HCT116 (cell line): ENCODE measurements at places on chromosomes 13 and 19.

DNA sequence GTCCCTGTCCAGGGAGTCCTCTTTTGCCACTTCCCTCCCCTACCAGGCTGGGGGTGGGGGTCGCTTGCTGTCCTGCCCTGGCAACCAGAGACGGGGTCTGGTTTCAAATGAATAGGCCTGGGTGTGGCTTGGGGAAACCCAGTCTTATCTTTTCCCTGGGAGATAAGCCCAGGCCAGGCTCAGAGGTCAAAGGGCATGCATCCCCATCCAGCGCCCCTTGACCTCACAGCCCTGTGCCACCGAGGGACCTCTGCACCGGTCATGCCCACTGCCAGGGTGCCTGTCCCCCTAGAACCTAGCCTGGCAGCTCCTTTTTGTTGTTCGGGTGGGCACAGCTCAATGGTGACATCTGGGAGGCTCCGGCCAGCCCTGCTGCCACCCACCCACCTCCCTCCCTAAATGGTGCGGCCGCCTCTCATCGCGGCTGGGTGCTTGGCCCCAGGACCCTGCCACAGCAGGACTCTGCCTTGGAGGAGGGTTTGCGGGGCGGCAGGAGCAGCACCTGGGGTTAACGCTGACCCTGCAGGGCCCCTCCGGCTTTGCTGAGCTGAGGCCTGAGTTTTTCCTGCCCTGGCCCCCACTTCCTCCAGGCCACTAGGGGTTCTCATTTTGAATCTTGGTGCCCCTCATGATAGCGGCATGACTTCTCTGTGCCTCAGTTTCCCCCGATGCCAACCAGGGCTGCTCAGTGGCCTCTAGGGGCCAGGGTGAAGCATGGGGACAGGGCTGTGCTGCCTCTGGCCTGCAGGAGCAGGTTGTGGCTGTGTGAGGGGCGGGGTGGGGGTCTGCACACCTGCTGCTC lies 2.9 kb upstream of the CERS1 start:
- DNase-seq = no peak

DNA sequence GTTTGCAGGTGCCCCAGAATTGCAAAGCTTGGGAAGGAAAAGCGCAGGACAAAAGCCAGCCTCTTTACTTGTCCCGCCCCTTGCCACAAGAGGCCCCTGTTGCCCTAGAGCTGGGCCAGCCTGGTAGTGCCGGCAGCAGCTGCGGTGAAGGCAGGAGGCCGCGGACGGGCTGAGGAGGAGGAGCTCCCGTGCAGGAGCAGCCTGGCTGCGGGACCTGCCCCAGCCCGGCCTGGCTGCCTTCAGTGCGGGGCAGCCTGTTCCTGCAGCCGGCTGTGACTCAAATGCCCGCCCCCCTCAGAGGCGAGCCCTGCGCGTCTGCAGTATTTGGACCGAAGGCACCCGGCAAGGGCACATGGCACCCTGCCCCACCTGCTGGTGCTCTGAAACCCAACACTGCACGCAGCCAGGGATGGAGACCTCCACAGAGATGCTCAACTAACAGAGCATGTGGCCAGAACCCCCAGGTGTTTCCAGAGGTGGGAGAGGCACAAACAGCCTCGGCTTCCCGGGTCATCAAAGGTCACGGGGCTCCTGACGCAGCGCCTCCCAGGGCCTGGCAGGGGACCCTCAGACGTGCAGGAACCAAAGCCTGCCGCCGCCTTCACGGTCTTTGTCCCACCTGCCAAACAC lies 29.7 kb downstream of the NAXD start:
- no peak for DNase-seq

- DNase-seq = no peak
Observed at GRCh38 chr13:104759069-104759468, 1692.9 kb upstream of the SLC10A2 start.

DNA sequence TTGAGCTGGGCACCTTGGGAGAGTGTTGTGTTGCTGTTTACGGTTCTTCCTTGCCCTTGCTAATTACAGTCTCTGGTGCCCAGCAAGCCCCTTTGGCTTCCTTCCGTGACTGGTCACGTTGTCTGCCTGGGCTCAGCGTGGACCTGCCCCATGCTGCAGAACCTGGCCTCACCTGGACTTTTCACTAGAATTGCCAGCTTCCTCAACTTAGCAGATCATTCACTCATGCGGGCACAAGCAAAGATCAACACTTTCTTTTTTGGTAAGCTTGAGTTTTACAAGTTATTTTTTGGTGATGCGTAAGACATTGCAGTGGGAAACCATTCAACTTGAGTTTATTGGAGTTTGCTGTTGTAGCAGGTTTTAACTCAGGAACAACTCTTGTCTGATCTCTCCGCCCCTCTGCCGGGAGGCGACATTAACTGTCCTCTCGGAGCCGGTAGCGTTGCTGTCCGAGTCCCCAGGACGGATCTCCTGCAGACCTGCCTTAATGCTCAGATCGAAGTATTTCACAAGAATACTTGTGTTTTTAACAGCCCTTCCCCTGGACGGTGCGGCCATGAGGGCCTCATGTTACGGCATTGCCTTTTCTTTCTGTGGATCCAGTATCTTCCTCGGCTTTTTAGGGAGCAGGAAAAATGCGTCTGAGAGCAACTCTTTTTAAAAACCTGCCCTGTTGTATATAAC lies 15.7 kb upstream of the TEX29 start:
- no peak for DNase-seq

GRCh38 chr19:1016647-1017114 lies 4.2 kb downstream of the TMEM259 start:
- DNase-seq = no peak

DNA sequence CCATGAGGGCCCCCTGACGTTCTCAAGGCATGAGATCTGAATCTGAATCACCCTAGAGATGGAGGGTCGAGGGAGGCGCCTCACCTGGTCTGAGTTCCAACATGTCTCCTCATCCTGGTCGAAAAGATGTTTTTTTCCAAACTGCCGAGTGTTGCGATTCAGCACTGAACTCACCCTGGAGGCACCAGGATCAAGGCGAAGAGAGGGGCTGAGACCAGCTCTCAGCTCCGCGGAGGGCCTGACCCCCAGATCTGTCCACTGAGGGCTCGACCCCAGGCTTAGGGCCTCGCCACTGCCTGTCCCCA lies 555 bp downstream of the NR2C2AP start:
- DNase-seq = no peak
